ENCODE measurements at places on chromosomes 12 and 14. TPM values are rescaled to one million over a fixed set of nuclear protein-coding genes. Genes with fewer than 3 reads are reported as not detected.

The SPPL3 gene
- total RNA-seq = 32.2 TPM

The ALKBH1 gene
- 8.3 TPM for total RNA-seq

The ENDOU gene
- total RNA-seq = 0.24 TPM

The RBP5 gene
- 0.62 TPM for total RNA-seq

The ART4 gene
- total RNA-seq = 1.9 TPM

The KCNC2 gene
- total RNA-seq = not detected

The STAC3 gene
- 0.94 TPM for total RNA-seq

DNA sequence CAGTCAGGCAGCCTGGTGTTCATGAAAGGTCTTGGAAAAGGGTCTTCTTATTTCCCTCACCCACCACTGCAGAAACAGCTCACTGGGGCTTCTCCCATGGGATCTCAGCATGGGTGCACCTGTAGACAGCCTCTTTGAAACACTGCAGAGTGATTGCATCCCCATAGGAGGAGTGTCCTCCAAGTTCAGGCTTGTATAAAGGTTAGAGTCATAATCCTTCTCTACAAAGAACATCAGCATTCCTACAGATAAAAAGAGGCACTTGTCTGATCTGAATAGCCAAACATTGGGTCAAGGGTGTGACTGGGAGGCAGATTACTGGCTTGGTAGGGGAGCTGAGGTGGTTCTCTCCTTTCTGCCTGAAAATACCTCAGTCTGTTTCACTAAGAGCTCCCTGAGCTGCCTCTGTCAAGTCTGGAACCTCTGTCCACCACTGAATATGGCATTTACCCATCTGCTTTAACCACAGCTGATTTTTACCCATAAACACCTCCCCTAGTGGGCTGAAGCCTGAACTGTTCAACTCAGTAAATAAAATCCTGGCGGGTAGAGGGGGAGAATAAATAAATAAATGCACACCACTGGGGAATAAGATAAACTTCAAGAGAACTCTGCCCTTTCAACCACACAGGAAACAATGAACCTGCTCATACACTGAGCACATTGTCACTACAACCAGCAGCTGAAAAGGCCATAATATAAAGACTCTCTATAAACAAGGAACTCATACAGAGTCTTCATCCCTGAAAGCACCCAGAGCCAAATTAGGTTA lies 120.7 kb upstream of the SCAF11 start:
- DNase-seq = no peak

DNA sequence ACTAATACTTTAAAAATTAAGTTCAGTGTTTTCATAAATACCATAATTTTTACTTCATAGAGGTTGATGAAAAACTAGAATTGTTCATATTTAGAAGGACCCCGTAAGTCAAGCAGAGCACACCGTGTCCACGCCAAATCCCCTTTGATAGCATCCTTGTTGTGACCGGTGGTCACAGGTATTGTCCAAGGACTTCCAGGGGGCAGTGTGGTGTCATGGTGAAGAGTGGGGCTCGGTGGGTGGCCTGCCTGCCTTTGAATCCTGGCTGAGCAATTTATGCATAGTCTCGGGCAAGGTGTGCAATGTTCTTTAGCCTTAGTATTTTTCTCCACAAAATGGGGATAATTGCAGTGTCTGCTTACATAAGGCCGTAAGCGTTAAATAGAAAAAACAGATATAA lies 169.9 kb downstream of the KTN1 start:
- DNase-seq = no peak

DNA sequence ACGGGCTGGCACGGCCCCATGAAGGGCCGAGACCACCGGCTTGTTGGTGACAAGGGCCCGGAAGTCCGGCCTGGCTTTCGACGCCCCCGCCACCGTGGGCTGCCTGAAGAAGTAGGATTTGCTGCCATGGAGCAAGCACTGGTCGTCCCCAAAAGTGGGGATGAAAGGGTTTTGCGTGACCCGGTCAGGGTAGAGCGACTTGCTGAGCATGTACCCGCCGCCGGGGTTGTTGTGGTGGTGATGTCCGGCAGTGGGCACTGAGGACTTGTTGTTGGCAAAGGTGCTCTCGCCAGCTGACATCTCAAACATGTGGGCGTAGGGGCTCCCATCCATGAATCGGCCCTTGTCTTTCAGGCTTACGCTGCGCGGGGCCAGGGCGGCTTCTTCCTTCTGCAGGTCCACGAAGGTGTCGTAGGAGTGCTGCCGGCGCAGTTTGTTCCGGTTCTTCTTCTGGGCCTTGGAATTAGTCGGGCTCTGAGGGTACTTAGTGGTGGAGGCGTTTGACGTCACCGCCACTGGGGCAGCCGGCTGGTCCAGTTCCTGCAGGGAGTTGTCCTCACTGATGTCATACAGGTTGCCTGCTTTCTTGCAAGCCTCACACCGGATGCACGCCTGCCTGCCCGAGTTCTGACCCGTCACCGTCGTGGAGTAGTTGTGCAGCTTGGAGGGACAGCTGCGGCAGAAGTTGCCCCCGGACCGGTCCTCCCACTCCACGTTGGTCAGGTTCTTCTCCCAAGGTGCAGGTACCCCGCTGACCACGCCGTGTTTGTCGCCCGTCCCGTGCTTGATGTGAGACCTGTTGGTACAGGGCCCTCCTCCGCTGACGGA lies 366.6 kb downstream of the EMP1 start:
- peak; percentile 74 for DNase-seq

DNA sequence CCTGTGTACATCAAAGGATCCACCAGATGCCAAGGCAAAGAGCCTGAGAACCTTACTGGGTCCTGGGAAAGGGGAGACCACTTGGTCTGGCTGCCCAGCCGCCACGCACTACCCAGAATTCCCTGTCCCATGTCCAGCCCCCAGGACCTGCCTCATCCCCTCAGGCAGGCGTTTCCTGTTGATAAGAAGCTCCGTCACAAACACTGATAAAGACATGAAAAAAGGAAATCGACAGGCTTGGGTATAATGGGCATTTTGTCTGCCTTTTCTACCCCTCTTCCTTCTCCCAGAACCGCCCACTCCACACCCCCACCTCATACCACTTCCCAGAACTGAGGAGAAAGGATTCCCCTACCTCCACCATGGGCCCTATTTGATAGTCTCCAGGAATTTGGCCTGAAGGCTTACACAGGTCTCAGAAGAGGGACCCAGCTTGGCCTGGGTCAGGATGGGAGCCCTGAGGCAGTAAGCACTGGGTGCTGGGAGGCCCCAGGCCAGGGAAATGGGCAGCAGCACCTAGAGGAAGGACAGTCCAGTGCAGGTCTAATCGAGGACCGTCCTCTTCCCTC lies 18.8 kb downstream of the ACVRL1 start:
- peak; percentile 50 for DNase-seq

DNA sequence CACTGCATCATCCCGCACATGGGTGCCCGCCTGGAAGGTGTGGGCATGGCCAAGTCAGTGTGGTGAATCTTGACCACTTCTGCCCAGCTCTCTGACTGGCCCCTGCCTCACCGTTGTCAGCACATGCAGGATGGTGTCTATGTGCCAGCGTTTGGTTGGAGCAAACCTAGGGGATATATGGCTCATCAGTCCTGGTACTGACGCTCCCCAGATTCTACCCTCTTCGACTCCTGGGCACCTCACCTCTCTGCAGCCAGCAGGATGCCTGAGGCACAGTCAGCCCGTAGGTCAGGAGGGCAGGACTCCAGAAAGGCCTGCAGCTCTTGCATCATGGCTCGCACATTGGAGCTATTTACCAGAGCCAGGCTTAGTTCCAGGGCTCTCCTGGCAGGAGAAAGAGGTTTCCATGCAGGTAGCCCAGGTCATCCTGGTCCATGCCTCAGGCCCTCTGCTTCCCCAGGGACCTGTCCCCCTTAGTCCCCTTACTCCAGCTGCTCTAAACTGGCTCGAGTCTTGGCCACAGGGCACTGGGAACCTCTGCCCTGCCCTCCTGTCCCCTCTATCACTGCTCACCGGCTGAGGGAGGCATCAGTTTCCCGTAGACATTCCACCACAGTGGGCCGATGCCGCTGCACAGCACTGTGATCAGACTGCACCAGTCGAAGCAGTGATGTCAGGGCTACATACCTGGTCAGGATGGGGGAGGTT lies 4.0 kb downstream of the AP1G2 start:
- DNase-seq = no peak

DNA sequence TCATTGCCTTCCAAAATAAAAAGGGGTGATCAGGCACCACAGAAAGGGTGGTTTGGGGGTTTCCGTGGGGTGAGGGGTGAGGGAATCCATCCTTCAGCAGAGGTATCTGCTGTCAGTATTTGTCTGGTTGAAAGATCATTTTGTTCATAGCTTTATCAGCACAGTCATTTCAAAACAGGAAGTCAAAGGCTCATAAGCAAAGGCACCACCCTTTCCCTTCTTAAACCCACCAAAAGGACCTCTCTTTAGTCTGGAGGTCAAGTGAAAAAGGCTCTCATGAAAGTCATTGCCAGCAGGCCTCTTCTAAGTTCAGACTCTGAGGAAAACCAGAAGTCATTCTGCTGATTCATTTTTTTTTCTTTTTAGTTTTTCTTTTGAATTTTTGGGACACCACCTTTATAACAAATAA lies 6.2 kb downstream of the CHST11 start:
- no peak for DNase-seq

- DNase-seq = no peak
These were observed 98.1 kb upstream of the OR4E1 start for GRCh38 chr14:21771671-21772070.

DNA sequence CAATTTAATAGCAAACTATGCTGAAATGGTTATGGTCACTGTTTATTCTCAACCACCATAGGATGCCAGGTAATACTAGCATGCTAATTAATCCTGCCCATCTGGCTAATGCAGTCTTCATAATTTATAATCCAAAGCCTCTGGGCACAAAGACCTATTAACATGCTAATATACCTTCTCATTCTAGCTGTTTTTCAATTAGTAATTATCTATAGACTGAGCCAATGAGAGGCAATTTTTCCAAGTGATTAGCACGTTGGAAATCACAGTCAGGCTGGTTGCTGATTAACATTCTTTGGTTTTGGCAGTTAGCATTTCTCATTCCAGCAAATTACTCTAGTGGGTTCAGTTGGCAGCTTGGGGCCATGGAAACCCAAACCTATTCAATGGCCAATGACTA lies 357.2 kb downstream of the SEC23A start:
- no peak for DNase-seq

DNA sequence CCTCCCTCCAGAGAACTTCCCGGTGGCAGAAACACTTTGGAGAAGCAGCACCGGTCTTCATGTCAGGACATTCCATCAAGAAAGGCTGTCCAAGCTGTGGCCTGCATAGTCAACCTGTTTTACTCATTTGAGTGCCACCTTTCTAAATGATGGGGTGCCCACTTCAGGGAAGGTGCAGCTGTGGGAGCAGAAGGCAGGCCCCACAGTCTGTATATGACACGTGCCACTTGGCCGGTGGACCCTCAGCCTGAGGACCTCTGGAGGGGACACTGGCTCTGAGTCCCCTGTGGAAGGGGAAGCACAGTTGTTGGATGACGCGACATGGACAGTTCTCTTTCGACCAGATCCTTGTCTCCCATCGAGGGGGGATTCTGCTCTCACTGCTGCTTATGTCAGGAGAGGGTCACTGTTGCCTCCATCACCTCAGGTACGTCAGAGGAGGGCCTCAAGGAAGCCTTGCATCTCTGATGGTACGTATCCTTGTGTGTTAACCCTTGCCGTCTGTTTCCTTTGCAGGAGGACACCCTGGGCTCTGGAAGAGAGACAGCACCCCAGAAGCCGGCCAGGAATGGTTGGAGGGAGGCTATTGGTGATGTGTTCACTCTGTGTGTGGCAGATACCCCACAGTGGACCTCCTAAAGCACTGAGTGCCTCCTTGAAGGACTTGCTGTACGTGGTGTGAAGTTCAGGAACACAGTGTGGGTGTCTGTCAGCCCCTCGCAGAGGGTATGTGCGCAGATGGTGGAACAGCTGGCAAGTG lies 132.1 kb upstream of the RTL1 start:
- DNase-seq = peak; percentile 41

DNA sequence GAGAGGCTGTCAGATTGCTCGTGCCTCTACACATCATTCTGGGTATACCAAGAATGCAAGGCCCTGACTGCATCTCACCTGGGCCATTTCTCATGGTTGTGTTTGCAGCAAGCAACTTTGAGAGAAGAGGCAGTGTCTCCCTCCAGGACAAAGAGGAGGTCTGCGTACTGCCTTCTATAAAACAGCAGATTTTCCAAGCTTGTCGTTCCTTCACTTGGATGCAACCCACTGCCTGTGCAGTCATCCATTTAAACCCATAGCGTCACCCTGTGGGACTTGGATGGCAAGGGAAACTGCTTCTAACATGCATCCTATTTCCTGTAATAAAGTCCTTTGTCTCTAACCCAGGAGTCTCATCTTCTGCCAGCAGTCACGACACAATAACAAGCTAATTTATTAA lies 1.3 kb downstream of the POMT2 start:
- DNase-seq = no peak

- DNase-seq = no peak
These were observed 18.3 kb downstream of the NCKAP5L start for GRCh38 chr12:49809906-49810389.

- no peak for DNase-seq
These were observed 1222.4 kb upstream of the USP15 start for GRCh38 chr12:61037792-61038191.

GRCh38 chr14:55579724-55580469 lies at the start of gene KTN1:
Gene KTN1 (plus strand): TSS chr14:55580207. CDS start chr14:55612049, 31,842 bp downstream.
- peak; percentile 93 for DNase-seq

DNA sequence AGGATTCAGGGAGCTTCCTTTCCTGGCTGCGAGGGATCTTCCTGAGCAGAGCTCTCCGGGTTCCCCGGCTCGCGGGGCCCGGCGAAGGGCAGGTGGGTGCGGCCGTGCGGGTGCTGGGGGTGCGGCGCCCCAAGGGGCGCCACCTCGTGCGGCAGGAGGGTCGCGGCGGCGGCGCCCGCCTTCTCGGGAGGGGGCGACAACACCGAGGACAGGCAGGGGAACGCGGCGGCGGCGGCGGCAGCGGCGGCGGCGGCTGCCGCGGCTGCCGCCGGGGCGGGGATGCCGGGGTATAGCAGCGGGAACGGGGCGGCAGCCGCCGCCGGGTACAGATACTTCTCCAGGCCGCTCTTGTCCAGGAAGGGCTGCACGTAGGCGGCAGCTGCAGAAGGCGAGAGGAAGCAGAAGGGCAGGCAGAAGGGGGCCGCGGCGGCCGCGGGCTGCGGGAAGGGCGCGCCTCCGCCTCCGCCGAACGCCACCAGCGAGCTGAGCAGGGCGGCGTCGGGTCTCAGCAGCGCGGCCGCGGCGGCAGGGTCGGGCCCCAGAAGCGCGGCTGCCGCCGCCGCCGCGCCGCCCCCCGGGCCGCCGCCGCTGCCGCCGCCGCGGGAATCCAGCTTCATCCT lies 2.7 kb downstream of the BHLHE41 start:
- no peak for DNase-seq

DNA sequence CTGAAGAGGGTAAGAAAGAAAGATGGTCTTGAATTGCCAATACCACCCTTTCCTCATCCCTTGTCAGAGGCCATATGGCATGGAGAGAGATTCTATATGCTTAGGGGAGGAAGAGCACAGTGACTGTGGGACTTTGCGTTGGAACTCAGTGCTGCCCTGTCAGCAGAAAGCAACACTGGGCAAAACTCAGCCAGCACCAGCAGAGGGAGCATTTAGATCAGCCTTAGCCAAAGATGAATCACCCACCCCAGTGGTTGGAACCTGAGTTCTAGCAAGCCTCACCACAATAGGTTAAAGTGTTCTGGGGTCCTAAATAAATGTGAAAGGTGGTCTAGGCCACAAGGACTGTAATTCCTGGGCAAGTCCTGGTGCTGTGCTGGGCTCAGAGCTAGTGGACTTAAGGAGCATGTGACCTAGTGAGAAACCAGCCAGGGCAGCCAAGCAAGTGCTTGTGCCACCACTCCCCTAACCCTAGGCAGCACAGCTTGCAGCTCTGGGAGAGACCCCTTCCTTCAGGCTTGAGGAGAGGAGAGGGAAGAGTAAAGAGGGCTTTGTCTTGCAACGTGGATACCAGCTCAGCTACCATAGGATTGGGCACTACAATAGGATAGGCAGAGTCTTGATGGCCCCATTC lies 11.4 kb upstream of the BCAT1 start:
- DNase-seq = no peak

- DNase-seq = no peak
These were observed 175.8 kb downstream of the ETV6 start for GRCh38 chr12:11825278-11825677.
